Stimulated activated CD8-positive, alpha-beta memory T cell treated with anti-CD3 and anti-CD28 coated beads, Interleukin-2, amount 100 ng/mL, for 1 hour (primary cell): ENCODE measurements at places on chromosomes 7 and 10.

DNA sequence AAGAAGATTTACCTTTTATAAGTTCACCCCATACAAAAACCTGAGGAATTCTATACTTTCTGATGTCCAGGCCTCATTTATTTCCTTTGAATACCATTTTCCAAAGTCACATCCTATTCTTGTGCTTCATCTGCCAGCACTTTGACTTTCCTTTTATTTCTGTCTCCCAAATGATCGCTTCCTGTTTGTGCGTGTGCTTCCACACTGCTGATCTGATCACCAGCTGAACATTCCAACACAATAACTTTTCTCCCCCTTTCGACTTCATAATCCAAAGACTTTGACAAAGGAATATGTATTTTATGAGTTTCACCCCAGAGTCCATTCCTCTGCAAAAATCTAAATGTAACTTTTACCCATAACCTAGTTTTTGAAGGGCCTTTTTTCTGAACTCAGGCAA, 3.1 kb downstream of the ELAPOR2 start:
- no peak for DNase-seq

- no peak for DNase-seq
These were observed 145.3 kb upstream of the NAMPT start for GRCh38 chr7:106430103-106430502.

DNA sequence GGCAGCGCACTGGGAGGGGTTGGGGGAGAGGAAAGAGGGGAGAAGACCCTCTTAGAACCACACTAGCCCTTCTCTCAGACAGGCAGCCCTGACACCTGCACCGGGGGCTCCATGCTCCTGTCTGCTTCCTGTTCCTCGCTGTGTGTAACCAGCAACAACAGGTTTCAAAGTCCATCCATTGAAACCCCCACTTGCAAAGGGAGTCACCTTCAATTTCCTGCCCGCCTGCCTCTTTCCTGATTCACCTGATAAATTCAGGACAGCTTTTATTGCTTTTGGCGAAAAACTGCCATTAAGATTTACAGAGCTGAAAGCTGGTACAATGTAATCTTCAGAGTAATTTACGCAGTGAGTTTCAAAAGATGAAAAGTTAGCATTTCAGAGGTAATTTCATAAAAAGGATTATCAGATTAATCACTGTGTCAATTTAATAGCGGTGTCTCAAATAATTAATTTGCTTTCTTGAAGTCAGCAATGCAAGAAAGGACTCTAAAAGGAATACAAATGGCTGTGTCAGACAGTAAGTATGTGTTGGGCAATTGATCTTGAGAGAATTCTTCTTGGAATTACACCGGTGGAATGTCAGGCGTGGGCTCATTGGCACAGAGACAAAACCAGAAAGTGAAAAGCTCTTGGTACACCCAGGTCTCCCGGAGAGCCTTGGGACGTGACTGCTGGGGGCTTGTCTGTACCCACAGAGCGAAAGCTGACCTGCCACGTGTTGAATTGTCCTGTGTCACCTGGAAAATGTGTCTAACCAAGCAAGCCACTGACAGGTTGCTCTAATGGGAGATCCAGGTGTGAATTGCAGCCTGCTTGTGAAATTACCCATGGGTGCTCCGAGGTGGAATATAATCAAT, 60.7 kb downstream of the TMEM209 start:
- no peak for DNase-seq

DNA sequence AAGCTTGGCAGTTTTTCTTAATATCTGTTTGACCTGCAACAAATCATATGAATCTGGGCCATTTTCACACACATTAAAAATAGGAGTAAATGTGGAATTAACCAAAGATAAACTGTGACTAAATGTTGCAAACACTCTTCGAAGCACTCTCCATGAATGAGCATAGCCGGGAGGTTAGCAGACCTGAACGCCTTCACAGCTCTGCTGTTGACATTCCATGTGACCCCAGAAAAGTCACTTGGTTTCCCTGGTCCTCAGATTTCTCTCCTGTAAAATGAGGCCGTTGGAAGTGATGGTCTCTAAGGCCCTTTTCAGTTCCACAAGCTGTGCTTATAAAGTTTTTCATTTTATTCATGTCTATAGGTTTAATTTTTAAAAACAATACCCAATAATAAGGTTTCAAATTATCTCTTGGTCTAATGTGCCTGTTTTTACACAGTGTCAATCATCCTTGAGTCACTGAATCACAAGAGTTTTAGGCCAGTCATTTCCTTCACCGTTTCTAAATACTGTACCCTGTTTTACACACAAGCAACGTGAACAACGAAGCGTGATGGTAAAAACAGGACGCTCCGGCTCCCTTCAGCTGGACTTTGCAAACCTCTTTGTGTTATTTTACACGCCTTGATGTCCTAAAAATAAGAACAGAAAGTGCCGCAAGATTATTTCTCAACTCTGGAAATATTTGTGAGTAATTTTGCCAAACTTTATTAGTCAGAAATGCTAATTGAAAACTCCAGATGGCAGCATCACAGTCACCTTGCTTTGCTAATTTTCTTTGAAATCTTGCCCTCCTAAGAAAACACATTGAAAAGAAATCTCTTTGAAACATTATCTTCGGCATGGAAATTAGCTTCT, 38.6 kb upstream of the MET start:
- DNase-seq: no peak

DNA sequence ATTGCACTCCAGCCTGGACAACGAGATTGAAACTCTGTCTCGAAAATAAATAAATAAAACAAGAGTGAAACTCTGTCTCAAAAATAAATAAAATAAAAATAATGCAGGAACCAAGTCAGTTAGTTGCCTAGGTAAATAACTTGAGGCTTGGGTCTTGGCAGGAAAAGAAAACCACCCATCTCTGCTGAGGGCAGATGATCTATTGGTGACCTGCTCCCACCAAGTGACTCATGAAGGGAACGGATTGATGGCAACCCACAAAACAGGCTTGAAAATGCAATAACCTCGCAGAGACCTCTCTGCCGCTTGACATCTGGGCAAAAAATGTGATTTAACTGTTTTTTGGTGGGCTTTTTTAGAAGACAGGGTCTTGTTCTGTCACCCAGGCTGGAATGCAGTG, 86.6 kb downstream of the CALN1 start:
- DNase-seq: no peak

GRCh38 chr7:90402785-90403173, 482 bp upstream of the CLDN12 start:
- DNase-seq: no peak

- no peak for DNase-seq
These were observed 176.2 kb downstream of the WDR37 start for GRCh38 chr10:1232164-1232911.

- DNase-seq: no peak
These were observed 534.0 kb upstream of the FOXK1 start for GRCh38 chr7:4147926-4148620.

GRCh38 chr7:86904949-86905834, 154.3 kb downstream of the ELAPOR2 start:
- DNase-seq: no peak

GRCh38 chr7:74258639-74259038, 4.4 kb upstream of the RFC2 start:
- no peak for DNase-seq
